NCI-H2171 treated with DMSO at 0.1 percent for 48 hours (cell line): ENCODE measurements at places on chromosomes 11 and 22.

DNA sequence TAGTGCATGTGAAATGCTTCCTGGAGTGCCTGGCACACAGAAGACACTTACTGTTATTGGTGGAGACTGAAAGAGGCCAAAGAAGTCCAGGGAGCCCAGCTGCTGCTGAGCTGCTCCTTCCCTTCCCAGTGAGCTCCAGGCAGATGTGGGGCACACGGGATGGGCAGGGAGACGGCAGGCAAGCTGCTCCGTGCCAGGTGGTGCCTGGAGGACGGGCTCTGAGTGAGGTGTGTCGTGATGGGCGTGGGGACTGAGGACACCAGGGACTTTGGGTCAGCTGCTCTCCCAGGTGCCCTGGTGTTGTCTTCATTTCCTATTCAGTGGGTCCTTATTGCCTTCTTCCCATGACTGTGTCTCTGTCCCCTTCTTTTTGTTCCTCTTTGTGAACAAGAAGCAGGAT is 19.5 kb downstream of the TAB1 start:
- no peak for DNase-seq

DNA sequence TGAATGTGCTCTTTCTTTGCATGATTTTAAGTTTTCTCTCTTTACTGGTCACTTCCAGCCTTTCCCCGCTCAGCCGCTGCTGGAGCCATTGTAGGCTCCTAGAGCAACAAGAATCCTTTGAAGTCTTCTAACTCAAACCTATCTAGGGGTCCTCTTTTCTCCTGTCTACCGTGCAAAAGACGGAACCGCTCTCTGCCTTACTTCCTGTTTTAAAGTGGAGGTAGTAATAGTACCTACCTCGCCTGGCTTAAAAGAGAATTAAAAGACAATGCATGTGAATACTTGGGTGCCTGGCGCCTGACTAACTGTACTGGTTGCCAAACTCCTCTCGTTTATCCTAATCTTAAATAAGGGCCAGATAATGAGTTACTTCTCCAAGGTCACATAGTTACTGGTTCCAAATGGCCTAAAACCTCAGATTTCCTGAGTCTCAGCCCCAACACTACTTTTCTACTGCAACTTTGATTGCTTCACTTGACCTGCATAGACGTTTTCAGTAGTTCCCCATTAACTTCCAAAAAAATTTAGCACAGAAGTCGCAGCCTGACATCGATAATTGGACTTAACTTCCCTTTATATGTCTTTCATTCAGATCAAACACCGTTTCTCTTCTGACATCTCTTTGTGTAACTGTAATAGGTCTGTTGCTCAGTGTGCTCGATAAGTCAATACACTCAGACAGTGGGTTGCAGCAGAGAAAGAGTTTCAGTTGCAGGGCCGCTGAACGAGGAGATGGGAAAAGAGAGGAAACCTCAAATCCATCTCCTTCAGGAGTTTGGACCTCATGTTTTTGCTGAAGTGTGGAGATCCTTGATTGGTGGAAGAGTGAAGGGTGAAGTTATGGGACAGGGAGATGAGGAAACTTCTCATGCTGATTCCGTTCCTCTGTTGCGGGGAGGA is 891 bp downstream of the SAMM50 start:
- no peak for DNase-seq

GRCh38 chr11:65221026-65221425 is 39.3 kb downstream of the CAPN1 start:
- no peak for DNase-seq

DNA sequence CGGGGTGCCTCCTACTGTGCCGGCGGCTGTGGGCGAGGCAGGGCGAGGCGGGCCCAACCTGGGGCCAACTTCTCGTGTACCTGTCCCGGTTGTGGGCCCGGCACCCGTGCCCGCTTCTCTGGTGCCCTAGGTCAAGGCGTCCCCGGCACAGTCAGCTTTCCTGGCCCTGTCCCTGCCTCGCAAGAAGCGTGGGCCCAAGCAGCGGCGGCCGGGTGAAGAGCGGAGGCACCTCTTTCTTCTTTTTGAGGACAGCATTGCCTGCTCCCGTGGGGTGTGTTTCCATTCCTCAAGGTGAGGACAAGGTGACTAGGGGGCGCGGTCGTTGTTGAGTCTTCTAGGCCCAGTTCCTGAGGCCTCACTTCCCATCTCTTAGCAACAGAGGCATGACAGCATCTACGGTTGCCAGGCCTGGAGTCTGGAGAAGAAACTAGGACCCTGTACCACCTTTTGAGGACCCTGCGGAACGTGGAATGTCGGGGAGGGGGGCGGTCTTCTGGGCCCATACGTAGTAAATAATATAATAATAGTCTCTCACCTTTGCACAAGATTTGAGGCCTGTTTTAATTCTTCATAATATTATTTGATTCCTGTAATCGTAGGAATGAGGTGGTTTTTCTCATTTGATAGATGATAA is 418 bp downstream of the ACO2 start:
- DNase-seq, result peak; percentile 67

- no peak for DNase-seq
Observed at GRCh38 chr11:74024261-74025029, 15.6 kb upstream of the UCP3 start.

DNA sequence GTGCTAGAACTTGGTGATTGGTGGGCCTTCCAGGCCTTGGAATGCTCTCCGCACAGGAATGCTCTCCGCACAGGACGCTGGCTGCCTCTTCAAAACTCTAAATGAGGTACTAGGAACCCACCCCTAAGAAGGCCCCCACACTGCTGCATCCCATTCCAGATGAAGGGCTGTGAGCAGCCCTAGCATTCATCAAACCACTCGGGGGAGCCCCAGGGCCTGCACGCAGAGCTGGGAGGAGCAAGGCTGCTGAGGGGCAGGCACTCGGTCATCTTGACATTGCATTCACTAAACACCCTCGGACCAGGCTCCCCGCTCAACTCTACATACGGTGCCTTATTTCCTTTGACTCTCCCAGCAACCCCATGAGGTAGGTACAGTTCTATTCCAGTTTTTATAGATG is 49.2 kb upstream of the EMID1 start:
- no peak for DNase-seq

DNA sequence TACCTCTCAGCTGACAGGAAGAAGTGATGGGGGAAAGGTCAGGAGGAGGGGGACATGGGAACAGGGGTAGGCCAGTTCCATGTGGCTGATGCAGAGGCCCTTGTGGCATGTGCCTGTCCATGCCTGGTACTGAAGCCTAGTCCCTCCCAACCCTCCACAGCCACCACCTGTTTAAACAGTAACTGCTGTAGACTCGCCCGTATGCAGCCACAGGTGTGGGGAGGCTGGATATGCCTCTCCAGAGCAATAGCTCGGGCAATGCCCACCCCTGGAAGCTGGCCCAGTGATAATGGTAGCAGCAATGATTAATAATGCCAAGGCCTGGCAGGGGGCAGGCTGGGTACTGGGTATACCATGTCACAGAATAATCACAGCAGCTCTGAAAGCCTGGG is 2.3 kb downstream of the SMTN start:
- no peak for DNase-seq

GRCh38 chr11:120065176-120065575 is 72.7 kb downstream of the TRIM29 start:
- no peak for DNase-seq

- no peak for DNase-seq
Observed at GRCh38 chr11:34303028-34303570, 54.7 kb downstream of the ABTB2 start.

GRCh38 chr11:122105044-122105758 is 10.8 kb downstream of the BLID start:
- DNase-seq, result no peak

- DNase-seq, result no peak
Observed at GRCh38 chr22:23604939-23605712, 25.0 kb upstream of the IGLL1 start.

DNA sequence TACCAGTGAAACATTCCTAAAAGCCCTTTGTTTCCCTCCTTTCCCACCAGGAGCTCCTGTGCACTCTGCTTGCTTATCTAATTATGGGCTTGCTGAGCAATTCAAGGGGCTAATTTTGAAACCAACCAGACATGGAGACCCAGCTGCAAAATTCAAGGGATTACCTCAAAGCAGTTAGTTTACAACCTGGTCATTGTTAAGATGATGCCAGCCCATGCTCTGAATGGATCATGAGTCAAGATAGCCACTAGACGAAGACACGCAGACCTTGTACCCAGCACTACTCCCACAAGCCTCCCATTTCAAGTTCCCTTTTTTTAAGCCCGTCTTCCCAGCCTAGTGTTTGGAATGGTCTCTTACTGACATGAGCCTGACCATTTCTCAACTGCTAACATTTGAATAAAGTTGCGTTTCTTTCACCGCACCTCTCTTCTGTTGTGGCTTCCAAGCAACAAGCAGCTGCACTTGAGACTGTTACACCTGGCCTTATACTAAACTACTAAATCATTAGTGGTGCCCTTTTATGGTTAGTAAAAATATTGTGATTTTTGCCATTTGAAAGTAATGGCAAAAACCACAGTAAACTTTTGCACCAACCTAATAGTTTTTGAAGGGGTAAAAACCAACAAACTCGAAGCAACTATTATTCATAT is 315.3 kb upstream of the LUZP2 start:
- no peak for DNase-seq
